ENCODE measurements at places on chromosomes 3 and 15.

- peak; percentile 37 for DNase-seq
Measured at GRCh38 chr3:53164911-53165310, 3.9 kb downstream of the PRKCD start.

DNA sequence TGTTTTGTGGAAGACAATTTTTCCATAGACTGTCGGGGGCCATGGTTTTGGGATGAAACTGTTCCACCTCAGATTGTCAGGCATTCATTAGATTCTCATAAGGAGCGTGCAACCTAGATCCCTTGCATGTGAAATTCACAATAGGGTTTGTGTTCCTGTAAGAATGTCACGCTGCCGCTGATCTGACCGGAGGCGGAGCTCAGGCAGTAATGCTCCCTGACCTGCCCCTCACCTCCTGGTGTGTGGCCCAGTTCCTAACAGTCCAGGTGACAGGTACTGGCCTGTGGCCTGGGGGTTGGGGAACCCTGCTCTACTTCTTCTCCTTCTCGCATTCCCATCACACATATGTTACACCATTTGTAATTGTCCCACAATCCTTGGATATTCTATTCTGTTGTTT is 11.0 kb downstream of the CHRNA7 start:
- DNase-seq: no peak

DNA sequence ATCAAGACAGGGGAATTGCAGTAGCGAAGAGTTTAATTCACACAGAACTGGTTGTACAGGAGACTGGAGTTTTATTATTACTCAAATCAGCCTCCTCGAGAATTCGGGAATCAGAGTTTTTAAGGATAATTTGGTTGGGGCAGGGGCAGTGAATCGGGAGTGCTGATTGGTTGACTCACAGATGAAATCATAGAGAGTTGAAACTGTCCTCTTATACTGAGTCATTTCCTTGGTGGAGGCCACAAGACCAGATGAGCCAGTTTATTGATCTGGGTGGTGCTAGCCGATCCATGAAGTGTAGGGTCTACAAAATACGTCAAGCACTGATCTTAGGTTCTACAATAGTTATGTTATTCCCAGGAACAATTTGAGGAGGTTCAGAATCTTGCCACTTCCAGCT is 5.3 kb upstream of the ZNF770 start:
- DNase-seq: no peak

GRCh38 chr3:28252001-28252431 is 10.6 kb downstream of the CMC1 start:
- no peak for DNase-seq

- peak; percentile 97 for DNase-seq
Measured at GRCh38 chr3:53269888-53270880, 14.4 kb upstream of the TKT start.

DNA sequence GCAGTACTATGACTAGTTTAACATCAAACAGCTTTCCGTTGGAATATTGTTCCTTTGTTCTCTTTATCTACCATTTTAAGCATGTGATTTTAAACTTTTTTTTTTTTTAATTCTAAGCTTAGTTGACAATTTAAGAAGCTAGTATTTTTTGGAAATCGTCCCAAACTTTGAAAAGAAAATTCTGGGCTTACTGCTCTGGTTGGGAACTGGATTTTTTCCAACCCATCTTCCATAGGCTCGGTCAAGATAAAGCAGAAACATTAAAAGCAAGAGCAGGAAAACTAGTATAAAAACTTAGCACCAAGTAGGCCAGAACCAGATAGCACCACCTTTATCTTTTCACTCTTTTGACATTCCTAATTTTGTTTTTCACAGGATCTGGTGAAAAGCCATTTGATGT is 49.9 kb downstream of the TSC22D2 start:
- no peak for DNase-seq

GRCh38 chr15:88083811-88084760 is 172.5 kb downstream of the NTRK3 start:
- no peak for DNase-seq

DNA sequence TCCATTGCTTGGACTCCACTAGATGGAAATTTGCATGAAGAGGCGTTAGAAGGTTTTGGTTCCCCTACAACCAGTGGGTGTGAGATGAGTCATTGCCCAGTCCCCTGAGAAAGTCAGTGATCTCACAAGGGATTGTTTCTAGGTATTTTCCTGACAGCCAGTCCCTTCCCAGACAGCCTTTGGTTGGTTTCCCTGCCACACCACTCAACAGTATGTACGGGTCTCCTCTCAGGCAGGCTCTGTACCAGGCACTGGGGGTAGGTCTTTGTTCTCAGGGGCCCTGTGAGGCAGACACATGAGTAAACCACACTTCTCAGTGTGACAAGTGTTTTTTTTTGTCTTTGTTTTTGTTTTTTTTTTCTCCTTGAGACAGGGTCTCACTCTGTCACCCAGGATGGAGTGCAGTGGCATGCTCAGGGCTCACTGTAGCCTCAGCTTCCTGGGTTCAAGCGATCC is 4.0 kb downstream of the LAMP3 start:
- peak; percentile 41 for DNase-seq

DNA sequence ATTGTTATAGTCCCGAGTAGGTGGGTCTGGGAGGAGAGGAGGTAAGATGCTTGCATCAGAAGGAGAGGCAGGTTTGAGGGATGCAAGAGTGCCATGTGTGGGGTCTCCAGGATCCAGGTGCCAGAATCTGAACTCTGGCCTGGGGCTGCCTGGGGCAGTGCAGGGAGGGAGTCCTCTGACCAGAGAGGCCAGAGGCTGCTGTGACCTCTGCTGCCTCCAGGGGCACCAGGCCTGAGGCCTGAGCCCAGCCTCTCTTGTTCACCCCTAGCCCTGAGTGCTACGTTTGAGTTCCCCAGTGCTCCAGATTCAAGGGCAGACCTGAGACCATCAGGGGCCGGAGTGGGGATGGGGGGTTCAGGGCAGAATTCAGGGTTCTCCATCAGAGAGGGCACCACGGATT is 7.4 kb downstream of the SLC38A3 start:
- no peak for DNase-seq

DNA sequence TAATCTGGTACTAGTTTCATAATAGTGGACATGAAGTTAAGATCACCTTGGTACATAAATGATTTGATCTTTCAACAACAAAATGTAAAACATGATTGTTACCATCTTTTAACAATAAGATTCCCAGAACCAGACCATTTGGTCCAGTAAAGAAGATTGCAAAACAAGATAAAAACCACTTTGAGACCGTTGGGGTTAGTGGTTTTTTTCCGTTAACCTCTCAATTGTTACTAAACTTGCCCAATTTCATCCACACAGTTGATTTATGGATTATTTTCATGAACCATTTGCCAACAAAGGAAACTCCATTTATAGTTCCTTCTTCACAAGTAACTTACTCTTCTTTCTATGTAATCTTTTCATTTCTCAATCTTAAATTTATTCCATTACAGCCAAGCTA is 53.8 kb downstream of the ATP8B4 start:
- DNase-seq: no peak

DNA sequence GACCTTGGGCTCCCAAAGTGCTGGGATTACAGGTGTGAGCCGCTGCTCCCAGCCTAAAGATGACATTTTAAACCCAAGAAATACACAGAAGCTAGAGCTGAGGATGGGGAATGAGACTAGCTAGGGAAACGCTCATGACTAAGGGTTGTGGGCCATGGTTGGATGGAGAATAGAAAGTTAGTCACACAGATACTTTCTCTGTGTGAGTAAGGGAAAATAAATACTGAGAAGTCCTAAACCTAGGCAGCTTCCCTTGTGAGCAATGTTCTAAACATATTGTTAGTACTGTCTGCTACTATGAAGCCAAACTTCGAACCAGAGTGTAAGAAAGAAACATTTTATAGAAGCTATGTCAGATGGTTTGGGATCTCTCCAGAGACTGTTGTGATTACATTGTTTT is 304.8 kb upstream of the STAC start:
- DNase-seq: no peak

GRCh38 chr15:70892912-70893560 is 410 bp downstream of the LRRC49 start:
- DNase-seq: no peak

DNA sequence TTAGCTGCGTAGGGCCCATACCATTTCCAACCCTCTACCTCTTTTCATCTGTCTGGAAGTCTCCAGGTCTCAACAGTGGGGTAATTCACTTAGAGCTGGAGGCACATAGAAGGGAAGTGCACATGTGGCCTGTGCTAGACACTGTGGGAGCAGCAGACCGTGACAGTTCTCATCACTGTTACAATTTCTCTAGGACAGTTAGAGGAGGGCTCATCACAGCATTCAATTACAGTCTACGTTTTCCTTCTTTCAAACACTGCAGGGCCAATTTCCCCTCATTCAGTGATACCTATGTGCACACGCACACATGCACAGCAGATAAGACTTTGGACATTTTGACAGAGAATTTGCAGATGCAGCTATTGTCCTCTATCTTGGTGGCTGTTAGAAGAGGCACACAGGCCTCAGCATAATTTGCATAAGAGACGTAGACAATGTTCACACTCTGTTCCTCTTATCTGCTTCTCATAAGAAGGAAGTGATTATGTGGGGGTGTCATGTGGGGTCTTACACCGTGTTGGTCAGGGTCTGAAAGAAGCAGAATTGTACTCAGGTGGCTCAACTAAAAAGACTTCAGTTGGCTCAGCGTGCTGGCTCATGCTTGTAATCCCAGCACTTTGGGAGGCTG is 12.6 kb upstream of the HRG start:
- DNase-seq: no peak

- DNase-seq: no peak
Measured at GRCh38 chr3:179460260-179460659, 9.0 kb upstream of the GNB4 start.

- peak; percentile 89 for DNase-seq
Measured at GRCh38 chr3:100033184-100033583, 81.1 kb downstream of the FILIP1L start.

DNA sequence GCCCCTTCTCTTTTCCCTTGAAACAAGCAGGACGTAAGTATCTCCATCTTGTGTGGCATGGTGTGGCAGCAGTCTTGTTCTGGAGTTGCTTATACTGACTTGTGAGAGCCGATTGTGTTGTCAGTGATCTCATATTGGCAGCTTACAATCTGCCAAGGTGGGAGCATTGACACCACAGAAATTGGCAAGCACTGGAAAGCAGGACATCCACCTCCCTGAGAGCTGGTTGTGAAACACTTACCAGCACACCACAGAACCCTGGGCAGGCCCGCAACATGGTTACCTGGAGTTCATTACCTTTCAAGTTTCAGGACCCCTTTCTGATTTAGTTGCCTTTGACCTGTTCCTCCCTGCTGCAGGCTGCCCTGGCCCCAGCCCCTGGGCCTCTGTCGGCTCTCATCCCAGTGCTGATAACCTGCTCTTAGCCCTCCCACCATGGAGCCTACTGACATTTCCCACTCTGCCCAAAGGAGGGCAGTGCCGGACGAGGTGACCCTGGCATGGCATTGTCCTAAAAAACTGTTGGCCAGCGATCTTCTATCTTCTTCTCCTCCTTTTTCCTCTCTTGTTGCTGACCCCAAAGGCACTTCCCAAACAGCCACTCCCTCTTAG is 10.6 kb upstream of the ATP2B2 start:
- no peak for DNase-seq

GRCh38 chr3:4908433-4909156 is 70.6 kb upstream of the BHLHE40 start:
- DNase-seq: no peak

DNA sequence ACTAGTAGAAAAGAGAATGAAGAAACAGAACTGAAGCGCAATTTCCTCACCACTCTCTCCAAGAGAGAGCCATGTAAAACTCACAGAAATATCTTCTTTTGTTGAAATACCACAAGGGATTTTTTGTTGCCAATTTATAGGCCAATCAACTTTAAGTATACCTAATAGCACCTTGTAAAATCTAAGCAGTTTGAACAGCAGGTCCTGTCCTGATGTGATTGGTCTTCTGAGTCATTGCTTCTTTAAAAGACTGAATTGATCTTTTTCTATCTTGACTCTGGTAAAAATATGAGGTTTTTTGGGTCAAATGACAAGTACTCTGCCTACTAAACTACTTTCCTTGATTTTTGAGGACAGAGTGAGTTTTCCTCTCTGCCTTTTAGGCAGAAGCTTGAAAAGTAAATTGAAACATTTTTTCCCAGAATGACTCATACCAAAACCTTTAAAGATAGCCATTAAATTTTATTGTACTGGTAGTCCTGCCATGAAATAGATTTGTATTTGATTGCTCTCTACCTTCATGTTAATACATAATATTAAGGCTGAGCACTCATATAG is 343.9 kb upstream of the CBLB start:
- DNase-seq: peak; percentile 17

DNA sequence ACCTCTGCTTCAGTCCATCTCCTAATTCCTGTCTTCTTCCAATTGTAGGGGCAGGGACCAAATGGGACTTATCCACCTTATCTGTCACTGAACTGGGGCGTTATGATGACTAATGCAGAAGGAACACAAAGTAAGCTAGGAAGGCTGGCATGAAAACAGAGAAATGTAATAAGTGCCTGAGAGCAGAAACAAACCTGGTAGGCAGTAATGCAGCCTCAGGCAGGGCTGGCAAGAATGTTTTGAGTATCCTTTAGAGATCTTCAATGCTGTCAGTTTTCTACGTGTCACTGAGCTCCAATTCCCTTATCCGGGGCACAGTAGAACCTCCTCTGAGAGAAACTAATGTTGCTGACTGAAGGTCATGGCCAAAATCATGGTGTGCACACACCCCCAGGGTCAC is 246.2 kb upstream of the TBL1XR1 start:
- peak; percentile 76 for DNase-seq

GRCh38 chr3:81581966-81582599 is 179.4 kb downstream of the GBE1 start:
- DNase-seq: peak; percentile 10

- no peak for DNase-seq
Measured at GRCh38 chr3:65871305-65872141, 167.2 kb downstream of the MAGI1 start.

GRCh38 chr3:140510303-140510861 is 167.5 kb upstream of the TRIM42 start:
- DNase-seq: no peak

- DNase-seq: no peak
Measured at GRCh38 chr3:141405591-141405990, 37.3 kb downstream of the ZBTB38 start.

DNA sequence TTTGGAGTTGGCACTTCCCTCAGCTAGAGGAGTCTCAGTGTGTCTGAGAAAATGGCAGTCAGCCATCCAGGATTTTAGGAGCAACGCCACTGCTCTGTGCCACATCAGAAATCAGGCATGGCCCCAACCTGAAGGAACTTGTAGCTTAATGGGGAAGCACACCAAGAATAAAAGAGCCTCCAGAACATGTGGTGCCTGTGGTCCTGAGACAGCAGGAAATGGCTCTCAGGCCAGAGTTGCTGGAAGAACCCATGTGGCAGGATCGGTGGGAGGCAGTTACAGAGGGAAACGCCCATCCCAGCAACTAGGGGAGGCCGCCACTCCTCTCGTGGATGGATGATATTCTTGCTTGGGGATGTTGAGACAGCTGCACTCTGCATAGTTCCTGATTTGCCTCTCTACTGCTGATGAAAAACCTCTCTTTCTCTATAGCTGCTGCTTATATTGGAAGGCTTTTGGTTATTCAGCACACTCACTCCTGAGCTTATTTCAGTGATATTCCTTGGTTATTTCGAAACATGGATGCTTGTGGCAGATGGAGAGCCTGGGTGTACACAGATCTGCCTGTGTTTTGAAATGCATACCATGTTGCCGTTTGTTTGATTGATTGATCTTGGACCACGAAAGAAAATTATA is 52.4 kb downstream of the KLHL25 start:
- DNase-seq: no peak
